Osteocyte (in vitro differentiated cells): ENCODE measurements at places on chromosomes 5 and 9. TPM values are rescaled to one million over a fixed set of nuclear protein-coding genes. Genes with fewer than 3 reads are reported as not detected.

Gene SLC34A1
- not detected in 2 replicates for total RNA-seq

- H3K27me3 ChIP-seq = peaks cover 10% of the 10 kb centered on the region
- DNase-seq = no peak
- H3K36me3 ChIP-seq = no peaks in the 10 kb centered on the region
Measured at GRCh38 chr9:72154468-72155285, 5.4 kb downstream of the GDA start.

DNA sequence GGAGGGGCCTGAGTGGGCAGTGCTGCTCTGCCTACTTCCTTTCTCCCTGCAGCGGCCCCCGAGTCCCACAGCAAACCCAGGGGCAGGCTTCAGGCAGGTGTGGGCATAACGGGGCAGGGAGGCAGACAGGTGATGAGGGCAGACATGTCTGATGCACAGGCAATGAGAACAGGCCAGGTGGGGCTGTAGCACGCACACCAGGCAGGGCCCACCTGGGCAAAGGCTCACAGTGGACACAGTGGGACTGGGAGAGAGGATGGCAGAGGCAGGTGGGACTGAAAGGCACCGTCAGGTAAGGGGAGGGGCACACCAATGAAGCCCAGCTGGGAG is 5.8 kb downstream of the LTC4S start:
- H3K27ac ChIP-seq = no peak overlapping the region
- peaks cover 20% of the 10 kb centered on the region for H3K36me3 ChIP-seq
- H3K4me1 ChIP-seq = peaks cover 21% of the 10 kb centered on the region
- no peaks in the 10 kb centered on the region for H3K27me3 ChIP-seq

- H3K36me3 ChIP-seq = no peaks in the 10 kb centered on the region
- H3K27ac ChIP-seq = no peak overlapping the region
- H3K4me1 ChIP-seq = no peaks in the 10 kb centered on the region
- no peak overlapping the region for H3K4me3 ChIP-seq
- peaks cover 30% of the 10 kb centered on the region for H3K27me3 ChIP-seq
Measured at GRCh38 chr5:81121836-81122630, 111.1 kb upstream of the CKMT2 start.

Gene LRSAM1
- total RNA-seq = 23.5 and 26.0 TPM in 2 replicates

DNA sequence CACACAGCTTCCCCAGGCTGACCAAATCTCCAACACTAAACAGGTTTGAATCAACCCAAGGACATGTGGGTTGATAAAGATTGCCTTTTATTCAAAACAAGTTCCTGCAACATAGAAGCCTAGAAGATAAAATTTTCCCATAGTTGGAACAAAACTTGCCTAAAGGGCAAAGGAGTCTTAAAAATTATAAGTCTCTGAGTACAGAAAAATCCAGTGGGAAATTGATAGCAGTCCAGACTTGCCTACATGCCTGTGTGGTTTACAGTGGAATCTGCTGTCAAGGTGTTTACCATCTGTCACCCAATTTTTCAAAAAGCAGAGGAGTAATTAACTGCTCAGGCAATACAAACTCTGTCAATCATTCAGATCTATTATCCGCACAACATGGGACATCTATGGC is 168.2 kb downstream of the PPP2R2B start:
- peaks cover 2% of the 10 kb centered on the region for H3K27me3 ChIP-seq
- no peak overlapping the region for H3K4me3 ChIP-seq
- no peaks in the 10 kb centered on the region for H3K36me3 ChIP-seq
- DNase-seq = no peak
- H3K27ac ChIP-seq = no peak overlapping the region

DNA sequence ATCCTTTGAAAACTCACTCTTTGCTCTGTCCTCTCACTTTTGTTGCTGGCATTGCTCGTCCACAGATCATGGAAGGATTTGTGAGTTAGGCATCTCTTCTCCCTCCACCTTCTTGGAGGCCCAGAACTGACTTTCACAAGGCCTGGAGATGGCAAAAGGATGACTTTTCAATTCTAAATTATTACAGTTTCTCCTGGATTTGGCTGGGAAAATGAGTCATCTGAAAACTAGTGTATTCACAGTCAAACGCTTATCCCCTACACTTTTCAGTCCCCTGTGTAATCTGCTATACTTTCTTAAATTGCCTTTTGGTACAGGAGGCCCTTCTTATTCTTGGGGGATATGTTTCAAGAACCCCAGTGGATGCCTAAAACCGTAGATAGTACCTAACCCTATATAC is 35.6 kb downstream of the ADRA1B start:
- H3K36me3 ChIP-seq = no peaks in the 10 kb centered on the region
- peaks cover 4% of the 10 kb centered on the region for H3K4me1 ChIP-seq
- H3K27ac ChIP-seq = no peak overlapping the region
- DNase-seq = no peak
- no peak overlapping the region for H3K4me3 ChIP-seq

Gene PTCH1
- 16.2 and 16.9 TPM in 2 replicates for total RNA-seq

- no peaks in the 10 kb centered on the region for H3K36me3 ChIP-seq
- peak overlapping the region; percentile 5 for H3K27ac ChIP-seq
- H3K4me1 ChIP-seq = peaks cover 7% of the 10 kb centered on the region
Measured at GRCh38 chr5:40223884-40224402, 455.8 kb upstream of the PTGER4 start.

Gene CER1
- not detected in 2 replicates for total RNA-seq
